ENCODE measurements at places on chromosomes 2 and 18.
A peak's percentile ranks its signal among the peaks of the same experiment; 100 is the strongest.

DNA sequence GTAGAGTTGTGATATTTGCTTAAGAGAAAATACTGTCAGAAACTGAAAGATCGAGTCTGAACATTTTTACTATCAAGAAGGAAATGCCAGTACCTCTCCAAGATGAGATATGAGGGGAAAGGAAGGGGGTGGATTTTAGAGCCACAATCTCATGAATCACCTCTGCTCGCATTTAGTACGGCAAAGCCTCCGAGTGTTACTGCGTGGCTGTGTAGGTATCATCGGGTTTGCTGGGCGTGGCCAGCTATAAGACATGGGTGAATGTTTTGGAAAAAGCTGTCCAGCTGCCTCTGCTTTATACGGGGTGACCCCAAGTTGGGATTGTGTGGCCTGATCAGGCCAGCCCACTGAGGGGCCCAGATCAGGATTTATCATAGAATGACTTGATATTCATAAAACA is 826.4 kb downstream of the SOCS6 start:
- DNase-seq: no peak

- no peak for DNase-seq
Observed at GRCh38 chr2:189610700-189611099, 30.1 kb upstream of the SLC40A1 start.

- no peak for DNase-seq
Observed at GRCh38 chr2:138078153-138078552, 113.9 kb downstream of the HNMT start.

GRCh38 chr2:64166212-64166611 is 22.0 kb upstream of the PELI1 start:
- DNase-seq: no peak

DNA sequence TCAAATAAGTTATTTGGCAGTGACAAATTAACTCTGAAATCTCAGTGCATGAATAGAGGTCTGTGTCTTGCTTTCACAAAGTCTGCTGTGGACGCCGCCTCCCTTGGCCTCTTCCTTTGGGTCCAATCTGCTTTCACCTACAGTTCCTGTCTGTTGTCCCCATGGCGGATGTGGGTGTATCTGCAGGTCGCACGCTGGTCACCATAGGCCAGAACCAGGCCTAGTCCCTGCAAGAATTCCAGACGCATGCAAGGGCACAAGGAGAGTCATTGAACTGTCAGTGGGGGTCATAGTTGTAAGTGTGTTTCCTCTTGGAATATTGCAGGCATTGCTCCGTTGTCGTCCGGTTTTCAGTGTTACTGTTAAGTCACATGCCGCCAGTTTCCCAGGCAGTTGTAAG is 7.4 kb downstream of the SOCS6 start:
- no peak for DNase-seq

- DNase-seq: no peak
Observed at GRCh38 chr2:64622443-64623241, 31.1 kb downstream of the SERTAD2 start.

DNA sequence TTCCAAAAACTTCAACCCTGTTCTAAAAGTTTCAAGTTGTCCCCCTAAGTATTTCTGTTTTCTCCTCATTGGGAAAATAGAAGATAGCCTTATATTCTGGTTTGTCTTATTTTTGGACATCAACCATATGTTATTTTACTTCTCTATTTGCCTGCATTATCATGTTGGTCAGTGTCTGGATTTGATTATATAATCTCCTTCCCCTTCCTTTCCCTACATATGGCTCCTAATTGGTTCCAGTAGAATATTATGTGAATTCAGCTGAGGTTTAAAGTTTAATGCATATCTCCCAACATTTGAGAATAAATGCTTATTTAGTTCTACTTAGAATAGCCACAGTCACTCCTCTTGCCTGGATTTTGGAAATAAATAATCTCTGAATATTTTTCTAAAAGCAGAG is 66.9 kb downstream of the OXER1 start:
- DNase-seq: no peak

GRCh38 chr2:215917953-215918620 is 95.3 kb downstream of the MREG start:
- DNase-seq: no peak

DNA sequence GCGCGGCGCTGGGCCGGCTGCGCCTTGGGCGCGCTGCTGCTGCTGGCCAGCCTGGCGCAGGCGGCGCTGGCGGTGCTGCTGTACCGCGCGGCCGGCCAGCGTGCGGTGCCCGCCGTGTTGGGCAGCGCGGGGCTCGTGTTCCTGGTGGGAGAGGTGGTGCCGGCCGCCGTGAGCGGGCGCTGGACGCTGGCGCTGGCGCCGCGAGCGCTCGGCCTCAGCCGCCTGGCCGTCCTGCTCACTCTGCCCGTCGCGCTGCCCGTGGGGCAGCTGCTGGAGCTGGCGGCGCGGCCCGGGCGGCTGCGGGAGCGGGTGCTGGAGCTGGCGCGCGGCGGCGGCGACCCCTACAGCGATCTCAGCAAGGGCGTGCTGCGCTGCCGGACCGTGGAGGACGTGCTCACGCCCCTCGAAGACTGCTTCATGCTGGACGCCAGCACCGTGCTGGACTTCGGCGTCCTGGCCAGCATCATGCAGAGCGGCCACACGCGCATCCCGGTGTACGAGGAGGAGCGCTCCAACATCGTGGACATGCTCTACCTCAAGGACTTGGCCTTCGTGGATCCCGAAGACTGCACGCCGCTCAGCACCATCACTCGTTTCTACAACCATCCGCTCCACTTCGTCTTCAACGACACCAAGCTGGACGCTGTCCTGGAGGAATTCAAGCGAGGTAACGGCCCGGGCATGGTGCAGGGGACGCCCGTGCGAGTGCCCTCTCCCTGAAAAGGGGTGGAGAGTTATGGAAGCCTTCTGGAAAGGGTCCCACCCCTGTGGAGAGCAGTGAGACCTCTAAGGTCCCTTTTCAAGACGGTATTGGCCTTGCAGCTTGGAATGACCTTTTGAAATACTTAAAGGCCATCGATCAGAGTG is 1.0 kb downstream of the CNNM3 start:
- no peak for DNase-seq

DNA sequence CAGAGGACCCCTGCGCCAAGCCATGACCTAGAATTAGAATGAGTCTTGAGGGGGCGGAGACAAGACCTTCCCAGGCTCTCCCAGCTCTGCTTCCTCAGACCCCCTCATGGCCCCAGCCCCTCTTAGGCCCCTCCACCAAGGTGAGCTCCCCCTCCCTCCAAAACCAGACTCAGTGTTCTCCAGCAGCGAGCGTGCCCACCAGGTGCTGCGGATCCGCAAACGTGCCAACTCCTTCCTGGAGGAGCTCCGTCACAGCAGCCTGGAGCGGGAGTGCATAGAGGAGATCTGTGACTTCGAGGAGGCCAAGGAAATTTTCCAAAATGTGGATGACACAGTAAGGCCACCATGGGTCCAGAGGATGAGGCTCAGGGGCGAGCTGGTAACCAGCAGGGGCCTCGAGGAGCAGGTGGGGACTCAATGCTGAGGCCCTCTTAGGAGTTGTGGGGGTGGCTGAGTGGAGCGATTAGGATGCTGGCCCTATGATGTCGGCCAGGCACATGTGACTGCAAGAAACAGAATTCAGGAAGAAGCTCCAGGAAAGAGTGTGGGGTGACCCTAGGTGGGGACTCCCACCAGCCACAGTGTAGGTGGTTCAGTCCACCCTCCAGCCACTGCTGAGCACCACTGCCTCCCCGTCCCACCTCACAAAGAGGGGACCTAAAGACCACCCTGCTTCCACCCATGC is 3.0 kb downstream of the PROC start:
- DNase-seq: no peak

GRCh38 chr2:173126819-173127218 is 51.2 kb downstream of the MAP3K20 start:
- no peak for DNase-seq

- no peak for DNase-seq
Observed at GRCh38 chr2:224126003-224126402, 86.9 kb upstream of the SERPINE2 start.

GRCh38 chr2:85151026-85151425 is 17.8 kb downstream of the TCF7L1 start:
- no peak for DNase-seq

GRCh38 chr2:30039101-30039500 is 107.7 kb upstream of the YPEL5 start:
- no peak for DNase-seq

GRCh38 chr2:198757069-198757468 is 700.7 kb downstream of the SATB2 start:
- no peak for DNase-seq

DNA sequence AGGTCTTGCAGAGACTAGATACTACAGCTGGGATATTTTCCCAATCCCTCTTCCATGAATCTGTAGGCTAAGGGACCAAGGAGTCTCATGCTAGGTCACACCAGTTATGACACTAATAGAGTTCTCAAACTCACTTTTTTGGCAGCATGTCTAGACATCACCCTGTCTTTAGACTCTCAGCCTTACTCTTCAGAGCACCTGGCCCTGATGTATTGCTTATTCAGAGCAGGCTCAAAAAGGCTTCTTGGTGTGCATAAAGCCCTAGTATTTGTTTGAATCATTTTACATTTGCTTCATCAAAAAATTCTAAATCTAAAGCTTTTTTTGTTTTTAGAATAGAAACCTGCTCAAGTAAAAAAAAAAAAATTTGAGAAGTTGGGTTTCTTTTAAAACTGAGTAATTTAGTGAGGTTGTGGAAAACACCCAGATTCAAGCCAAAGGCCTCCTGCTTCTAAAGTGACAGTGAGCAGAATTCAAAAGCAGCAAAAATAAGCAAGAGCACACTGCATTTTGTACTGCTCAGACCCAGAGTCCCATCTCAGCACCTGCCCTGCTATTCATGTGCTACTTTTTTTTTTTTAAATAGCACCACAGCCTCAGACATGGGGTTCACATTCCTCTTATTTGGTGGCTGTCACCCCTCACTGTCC is 18.0 kb upstream of the DNAH6 start:
- DNase-seq: no peak

DNA sequence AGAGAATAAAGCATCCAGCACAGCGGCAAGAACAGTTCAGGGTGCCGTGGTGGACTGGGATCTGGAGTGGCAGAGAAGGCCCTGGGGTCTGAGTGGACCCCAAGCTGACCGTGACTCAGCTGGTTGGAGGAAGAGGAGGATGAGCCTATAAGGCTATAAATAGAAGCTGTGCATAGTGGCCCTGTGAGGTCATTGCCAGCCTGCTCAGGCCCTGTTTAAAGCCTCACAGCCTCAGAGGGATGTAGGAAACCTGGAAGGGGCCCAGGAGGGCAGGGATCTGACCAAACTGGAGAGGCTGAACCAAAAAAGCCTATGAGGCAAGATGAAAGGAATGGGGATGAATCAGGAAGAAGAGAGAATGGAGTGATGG is 11.3 kb upstream of the DES start:
- DNase-seq: no peak

DNA sequence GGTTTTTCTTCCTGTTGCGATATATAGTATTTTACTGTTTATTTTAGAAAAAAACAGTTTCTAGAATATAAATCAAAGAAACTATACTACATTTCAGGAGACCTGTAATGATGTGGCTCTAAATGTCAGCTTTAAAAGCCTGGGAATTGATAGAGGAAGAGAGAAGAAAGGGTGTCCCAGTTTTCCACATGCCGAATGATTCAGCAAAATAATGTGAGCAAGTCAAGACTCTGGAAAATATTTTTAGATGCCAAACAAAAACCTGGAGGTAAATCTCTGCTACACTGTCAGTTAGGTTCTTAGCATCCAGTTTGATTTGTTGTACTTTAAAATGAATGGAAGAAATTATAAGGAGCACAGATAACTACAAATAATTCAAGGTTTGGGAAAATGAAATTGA is 67.1 kb upstream of the DSG1 start:
- DNase-seq: no peak

DNA sequence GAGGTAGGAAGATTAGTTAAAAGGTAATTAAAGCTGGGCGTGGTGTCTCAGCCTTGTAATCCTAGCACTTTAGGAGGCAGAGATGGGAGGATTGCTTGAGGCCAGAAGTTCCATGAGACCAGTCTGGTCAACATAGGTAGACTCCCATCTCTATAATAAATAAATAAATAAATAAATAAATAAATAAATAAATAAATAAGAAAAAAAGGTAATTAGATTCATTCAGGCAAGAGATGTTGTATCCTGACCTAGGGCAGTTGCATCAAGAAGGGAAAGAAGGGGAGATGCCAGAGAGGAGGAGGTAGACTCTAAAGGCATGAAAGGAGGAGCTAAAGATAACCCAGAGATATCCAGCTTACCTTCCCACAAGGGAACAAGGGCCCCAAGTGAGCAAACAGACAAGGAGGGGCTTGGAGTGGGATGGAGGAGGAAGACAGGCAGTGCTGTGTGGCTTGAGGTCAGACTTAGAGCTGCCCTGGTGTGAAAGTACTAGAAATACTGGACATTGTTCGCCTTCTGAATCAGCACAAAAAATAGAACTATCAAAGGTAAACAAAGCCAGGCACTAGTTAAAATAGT is 7.4 kb upstream of the RAB1A start:
- DNase-seq: no peak

DNA sequence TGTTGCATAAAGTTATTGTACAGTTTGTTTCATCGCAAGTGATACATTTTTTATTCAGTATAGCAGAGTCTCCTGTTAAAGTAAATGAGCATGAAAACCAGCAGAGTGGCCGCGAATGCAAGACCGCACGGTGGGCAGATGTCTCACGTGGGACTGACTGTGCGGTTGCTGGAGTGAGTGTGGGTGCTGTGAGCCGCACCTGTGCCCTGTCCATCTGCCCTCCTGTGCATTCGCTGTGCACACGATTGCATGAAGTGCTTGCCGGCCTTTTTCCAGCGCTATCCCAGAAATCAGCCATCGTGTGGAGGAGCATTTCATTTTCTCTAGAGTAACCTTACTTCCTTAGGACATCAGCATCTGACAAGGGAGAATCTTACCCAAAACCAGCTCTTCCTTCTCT is 118.7 kb downstream of the RNF144A start:
- no peak for DNase-seq

DNA sequence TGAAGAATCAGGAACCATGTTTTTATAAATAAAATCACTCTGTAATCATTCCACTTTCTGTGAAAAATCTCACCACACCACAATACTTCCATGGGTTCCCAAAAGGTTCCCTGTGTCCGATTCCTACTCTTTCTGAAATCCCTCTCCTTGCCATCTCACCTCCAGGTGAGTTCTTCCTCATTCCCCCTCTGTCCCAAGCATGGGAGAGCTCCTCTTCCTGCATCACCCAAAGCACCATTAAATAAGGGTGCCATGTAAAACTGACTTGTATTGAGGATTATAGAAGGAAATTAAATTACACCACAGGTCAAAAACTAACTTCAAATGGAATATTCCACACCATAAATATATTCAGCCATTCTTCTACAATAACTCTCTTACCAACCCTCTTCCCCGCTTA is 55.8 kb upstream of the ETAA1 start:
- no peak for DNase-seq

- DNase-seq: peak; percentile 24
Observed at GRCh38 chr2:199739413-199740110, 111.4 kb downstream of the FTCDNL1 start.

- no peak for DNase-seq
Observed at GRCh38 chr2:133484106-133484505, 84.2 kb downstream of the NCKAP5 start.

GRCh38 chr2:148900350-148900837 is 25.4 kb downstream of the KIF5C start:
- DNase-seq: no peak

GRCh38 chr18:6639305-6639704 is 90.2 kb upstream of the ARHGAP28 start:
- no peak for DNase-seq

Measured in T-helper 2 cell treated with Interferon-gamma antibody and Interleukin-4, amounts not matched to agents 5 μg/mL and 100 μg/mL, for 36 hours (primary cell).